Stimulated activated CD4-positive, alpha-beta T cell treated with anti-CD3 and anti-CD28 coated beads, Interleukin-15, amount 100 ng/mL, for 1 hour (primary cell): ENCODE measurements at places on chromosomes 1 and 21.

DNA sequence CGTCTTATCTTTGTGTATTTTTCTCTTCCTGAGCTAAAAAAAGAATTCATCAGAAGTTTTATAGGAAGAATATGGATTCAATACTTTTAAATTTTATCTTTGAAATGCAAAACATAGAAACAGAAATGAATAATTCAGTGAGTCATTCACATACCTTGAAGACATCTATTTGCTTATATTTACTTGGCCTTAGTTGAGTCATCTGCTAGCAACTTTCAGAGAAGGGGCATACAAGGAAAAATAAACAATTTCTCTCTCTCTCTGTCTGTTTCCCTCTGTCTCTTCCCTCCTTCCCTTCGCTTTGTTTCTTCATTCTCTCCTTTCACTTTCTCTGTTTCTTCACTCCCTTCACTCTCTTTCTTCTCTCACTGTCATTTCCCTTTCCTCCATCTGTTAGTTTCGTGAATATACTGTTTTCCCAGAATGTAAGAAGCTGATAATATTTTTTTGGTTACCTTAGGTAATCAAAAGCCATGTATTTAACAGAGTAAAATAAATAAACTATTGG is 477.2 kb downstream of the BRINP3 start:
- DNase-seq: no peak

- no peak for DNase-seq
These were observed 29.3 kb upstream of the SELENON start for GRCh38 chr1:25770541-25771220.

DNA sequence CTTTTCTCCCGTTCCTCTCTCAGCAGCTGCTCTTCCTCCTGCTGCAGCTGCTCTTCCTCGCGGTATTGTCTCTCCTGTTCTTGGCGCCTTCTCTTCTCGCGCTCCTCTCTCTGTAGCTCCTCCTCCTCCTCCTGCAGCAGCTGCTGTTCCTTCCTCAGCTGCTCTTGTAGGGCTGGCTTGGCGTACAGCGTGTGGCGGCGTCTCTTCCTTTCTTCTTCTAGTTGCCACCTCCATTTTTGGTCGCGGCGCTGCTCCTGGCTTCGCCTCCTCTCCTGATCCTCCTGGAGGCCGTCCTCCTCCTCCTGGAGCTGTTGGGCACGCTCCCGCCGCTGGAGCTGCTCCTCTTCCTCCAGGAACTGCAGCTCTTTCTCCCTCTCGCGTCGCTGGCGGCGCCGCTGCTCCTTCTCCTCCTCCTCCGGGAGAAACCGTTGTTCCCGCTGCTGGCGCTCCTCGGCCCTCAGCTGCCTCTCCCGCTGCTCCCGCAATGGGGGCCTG is 4.8 kb downstream of the TCHH start:
- DNase-seq: no peak

DNA sequence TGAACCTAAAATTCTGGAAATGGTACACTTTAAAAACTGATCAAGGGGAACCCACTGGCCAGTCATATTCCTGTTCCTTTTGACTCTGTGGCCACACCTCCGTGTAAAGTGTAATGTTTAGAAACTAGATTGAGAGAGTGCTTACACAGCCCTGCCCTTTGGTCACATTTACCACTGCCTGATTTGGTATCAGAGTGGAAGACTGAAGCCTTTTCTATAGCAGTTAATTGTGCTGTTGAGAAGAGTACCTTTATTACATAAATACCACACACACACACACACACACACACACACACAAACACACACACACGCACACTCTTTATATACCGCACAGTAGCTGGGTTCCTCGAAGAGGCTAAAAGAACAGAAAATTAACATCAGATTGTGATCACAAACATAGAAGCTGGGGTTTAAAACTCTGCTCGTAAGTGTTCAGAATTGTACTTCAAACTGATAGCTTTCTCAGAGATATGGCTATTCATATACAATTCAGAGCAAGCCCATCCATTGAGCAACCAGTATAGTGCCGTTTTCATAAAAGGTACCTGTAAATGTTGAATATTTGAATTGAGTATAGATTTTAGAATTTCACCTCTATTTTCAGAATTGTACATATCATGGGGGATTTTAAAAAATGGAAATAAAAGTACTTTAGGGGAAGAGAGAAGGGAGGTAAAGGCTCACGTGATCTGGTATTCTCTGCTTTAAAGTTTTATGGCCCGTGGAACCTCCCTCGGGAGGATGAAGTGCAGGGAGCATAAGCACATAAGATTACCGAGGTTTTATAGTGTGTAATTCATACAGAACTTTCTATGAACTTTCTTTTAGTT is 37.5 kb downstream of the CAMTA1 start:
- DNase-seq: no peak

DNA sequence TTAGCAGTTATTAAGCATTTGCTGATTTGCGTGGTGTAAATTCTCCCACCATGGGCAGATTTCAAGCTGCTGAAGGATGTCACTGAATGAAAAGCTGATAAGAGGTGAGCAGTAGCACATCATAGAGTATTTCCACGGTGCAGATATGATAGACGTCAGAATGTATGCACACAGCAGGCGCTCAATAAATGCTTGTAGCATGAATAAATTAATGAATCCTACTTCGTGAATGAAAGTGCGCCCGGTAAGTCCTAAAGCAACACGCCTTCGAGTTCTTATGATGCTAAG is 510 bp upstream of the UBIAD1 start:
- DNase-seq: no peak
